ENCODE measurements at places on chromosomes 1 and 21.

- peak; percentile 64 for DNase-seq
These were observed 146.0 kb downstream of the RERE start for GRCh38 chr1:8671306-8671917.

DNA sequence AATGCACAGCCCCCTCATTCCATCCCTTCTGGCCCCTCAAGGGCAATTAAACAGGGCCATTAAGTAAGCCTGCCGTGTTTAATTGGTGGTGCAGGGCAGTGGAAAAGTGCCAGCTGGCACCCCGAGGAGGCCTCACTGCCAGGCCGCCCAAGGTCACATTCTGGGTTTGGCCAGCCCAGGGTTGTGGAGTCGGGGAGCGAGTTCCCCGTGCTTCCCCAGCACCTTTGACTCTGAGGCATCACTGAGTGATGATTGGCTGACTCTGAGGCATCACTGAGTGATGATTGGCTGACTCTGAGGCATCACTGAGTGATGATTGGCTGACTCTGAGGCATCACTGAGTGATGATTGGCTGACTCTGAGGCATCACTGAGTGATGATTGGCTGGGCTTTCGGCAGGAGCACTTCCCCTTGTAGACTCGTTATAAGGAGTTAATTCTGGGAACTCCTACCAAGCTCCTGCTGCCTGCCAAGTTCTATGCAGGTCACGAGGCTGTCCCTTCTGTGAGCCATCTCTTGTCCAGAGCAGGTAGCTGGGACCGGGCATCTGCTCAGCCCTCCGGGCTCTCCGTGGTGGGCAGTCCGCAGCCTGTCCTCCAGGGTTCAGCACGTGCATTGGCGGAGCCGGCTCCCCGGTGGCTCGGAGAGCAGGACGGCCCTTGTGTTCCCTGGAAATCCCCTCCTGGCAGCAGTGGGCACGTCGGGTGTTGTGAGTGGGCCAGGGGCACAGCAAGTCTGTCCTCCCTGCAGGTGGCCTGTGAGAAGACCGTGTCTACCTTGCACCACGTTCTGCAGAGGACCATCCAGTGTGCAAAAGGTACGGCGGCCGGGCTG is 20.9 kb downstream of the CSTB start:
- no peak for DNase-seq

DNA sequence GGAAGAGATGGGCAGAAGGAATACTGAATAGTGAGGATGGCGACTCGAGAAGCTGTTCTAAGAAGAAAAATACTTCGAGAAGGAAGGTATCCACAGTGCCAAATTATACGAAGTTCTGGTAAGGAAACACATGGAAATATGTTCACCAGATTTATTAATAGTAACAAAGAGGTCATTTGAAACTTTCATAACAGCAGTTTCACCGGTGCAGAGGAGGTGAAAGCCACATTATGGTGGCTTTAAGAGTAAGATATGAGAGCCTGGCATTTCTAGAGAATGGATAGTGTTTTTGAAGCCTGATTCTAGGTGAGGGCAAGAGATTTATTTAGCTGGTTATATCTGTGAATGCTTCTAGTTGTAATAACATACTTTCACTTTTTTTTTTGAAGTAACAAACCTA is 56.2 kb downstream of the DPYD start:
- DNase-seq, result no peak

DNA sequence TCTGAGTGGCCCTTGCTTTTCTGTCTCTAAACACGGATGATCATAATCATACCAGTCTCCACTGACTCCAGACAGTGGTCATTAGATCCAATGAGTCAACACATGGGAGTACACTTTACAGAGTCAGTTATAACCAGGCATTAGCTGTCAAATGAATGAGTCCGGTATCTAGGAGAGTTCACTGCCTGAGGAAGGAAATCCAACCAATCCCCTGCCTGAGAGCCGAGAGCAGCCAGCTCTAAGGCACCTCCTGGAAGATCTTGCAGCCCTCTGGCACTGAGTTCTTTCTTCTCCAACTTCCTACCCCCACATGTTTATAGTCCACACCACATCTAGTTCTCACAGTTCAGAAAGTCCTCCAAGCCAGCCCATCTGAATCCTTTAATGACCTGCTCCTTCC is 29.4 kb upstream of the RBM15 start:
- DNase-seq, result peak; percentile 79

GRCh38 chr1:213122514-213122929 is 71.5 kb downstream of the RPS6KC1 start:
- DNase-seq, result peak; percentile 60

- no peak for DNase-seq
These were observed 190.1 kb downstream of the HIVEP3 start for GRCh38 chr1:41728403-41729202.

- DNase-seq, result no peak
These were observed 358.4 kb downstream of the NTNG1 start for GRCh38 chr1:107499139-107499744.

GRCh38 chr21:42784896-42785451 is 94.4 kb downstream of the WDR4 start:
- no peak for DNase-seq

DNA sequence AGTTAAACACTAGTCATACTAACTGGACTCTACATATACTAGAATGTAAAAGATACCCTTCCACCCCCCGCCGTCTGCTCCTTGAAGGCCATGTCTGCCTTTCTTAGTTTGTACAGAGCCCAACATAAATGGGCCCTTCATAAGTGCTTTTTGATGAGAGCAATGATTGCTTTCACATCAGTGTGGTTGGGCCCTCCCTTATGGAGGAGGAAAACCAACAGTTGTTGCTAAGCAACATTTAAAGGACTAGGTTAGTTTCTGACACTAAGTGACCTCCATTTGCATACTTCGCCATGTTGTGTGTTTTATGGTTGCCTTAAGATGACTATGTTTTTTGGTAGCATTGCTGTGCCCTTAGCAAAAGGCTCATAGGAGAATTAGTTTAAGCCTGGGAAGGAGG is 182.0 kb upstream of the SGIP1 start:
- peak; percentile 40 for DNase-seq

GRCh38 chr1:7009741-7010525 is 224.7 kb downstream of the CAMTA1 start:
- no peak for DNase-seq

DNA sequence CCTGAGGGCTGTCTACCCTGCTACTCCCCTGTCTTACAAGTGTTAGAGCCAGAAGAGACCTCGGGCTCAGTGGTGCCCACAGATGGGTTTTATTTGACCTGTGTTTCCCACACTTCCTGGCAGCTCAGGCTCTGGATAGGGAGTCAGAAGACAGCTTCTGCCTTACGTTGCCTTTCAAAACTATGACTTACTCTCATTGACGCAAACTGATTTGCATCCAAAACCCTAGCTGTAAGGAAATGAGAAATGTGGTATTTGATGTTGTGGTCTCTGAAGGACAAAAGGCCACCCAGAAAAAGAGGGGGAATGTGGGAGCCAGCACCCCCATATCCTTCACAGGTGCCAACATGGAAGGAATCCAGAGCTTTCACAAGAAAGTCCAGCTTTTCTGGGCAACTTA is 180.2 kb downstream of the ATG4C start:
- no peak for DNase-seq

DNA sequence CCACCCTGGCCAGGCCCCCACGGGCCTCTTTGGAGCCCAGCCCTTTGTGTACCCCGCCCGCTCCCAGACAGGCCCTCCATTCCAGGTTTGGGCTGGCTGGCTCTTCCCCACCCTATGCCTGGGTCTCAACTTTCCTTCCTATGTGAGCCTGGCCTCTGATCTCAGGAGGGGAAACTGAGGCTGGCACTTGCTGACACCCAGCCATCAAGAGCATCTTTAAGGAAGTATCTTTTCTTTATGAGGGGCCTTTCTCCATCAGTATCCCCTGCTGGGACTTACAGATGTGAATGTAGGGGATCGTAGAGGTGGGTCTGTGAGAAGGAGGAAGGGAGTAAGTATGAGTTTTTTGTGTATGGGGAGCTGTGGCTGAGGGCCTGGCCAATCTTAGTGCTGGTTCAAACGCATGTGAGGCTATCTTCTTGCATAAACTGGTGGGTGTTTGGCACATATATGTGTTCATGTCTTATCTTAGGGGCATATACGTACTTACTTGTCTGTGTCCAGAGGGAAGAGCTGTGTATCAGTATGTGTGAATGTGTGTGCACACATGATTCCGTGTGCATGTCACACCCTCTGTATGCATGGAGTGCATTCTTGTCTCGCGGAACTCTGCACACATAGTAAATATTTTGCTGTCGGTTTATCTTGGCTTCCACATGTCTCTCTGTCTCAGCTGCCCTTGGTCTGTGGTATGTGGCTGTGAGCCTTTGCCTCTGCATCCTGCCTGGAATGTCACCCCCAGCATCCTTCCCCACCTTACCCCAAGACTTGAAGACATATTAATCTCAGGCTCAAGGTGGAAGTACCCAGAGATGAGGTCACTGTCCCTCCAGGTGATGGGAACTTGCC is 5.4 kb downstream of the NECTIN4 start:
- no peak for DNase-seq

- DNase-seq, result no peak
These were observed 257.5 kb downstream of the BARHL2 start for GRCh38 chr1:90459570-90459969.

DNA sequence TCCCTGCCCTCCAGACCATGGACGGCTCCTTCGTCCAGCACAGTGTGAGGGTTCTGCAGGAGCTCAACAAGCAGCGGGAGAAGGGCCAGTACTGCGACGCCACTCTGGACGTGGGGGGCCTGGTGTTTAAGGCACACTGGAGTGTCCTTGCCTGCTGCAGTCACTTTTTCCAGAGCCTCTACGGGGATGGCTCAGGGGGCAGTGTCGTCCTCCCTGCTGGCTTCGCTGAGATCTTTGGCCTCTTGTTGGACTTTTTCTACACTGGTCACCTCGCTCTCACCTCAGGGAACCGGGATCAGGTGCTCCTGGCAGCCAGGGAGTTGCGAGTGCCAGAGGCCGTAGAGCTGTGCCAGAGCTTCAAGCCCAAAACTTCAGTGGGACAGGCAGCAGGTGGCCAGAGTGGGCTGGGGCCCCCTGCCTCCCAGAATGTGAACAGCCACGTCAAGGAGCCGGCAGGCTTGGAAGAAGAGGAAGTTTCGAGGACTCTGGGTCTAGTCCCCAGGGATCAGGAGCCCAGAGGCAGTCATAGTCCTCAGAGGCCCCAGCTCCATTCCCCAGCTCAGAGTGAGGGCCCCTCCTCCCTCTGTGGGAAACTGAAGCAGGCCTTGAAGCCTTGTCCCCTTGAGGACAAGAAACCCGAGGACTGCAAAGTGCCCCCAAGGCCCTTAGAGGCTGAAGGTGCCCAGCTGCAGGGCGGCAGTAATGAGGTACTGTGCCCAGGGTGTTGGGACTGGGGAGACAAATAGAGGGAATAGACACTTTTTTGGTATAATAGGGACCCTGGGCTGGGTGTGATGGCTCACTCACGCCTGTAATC is 1.0 kb downstream of the ZBTB48 start:
- DNase-seq, result no peak

- no peak for DNase-seq
These were observed 5.0 kb downstream of the RUNX1 start for GRCh38 chr21:35044128-35044527.

DNA sequence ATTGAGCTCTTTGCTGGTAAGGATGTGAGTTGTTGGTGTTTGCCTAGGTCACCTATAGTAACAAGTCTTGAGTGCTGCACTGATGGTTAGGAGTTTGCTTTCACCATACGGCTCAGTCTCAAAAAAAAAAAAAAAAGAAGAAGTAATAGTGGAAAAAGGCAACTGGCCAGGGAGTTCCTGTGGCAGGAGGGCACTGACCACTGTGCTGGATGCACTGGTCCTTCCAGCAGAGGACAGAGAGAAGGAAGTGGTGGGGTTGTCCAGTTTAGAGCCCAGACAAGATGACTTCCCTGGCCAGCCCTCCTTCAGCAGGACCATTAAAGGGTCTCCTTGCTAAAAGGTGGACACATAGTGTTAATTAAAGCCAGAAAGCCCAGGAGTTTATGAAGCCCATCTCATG is 11.9 kb upstream of the PTCH2 start:
- DNase-seq, result no peak

GRCh38 chr1:228339059-228339704 is 67.5 kb downstream of the TRIM11 start:
- no peak for DNase-seq

GRCh38 chr1:66217021-66217420 is 316.9 kb upstream of the SGIP1 start:
- DNase-seq, result peak; percentile 81

- DNase-seq, result no peak
These were observed 1356.6 kb upstream of the ADGRL2 start for GRCh38 chr1:80444171-80444570.

DNA sequence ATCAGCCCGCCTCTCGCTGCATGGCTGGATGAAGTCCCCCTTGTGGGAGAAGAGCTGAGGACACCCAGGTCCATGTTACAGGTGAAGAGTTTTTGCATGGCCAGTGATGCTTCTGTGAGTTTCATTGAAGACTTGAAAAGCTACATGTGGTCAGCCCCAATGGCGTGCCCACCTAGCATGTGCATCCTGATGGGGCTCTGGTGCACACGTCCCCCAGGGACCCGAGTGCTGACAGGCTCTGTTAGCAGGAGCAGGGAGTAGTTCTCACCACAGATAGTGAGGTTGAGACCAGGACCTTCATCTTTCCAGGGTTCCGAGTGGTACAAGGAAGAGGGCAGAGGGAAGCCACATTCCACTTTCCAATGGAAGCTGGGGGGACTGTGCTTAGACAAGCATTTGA is 184.8 kb upstream of the C1orf174 start:
- DNase-seq, result no peak

DNA sequence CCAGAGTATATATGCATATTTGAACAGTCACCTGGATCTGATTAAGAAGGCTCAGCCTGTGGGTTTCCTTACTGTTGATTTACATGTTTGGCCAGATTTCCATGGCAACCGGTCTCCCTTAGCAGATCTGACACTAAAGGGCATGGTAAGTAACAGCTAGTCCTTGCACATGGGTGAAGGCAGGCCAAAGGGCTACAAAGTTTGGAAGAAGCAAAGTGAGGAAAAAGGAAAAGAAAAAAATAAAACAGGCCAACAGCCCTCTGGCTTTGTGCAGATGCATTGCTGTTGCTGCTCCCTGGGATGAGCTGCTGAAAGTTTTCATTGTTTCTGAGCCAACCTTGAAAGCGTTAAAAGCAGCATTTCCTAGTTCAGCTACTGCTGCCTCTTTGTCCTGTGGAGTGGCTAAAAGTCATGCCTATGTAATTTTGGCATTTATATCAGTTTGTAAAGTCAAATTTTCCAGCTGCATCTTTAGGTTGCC is 176.5 kb upstream of the HOOK1 start:
- peak; percentile 87 for DNase-seq

DNA sequence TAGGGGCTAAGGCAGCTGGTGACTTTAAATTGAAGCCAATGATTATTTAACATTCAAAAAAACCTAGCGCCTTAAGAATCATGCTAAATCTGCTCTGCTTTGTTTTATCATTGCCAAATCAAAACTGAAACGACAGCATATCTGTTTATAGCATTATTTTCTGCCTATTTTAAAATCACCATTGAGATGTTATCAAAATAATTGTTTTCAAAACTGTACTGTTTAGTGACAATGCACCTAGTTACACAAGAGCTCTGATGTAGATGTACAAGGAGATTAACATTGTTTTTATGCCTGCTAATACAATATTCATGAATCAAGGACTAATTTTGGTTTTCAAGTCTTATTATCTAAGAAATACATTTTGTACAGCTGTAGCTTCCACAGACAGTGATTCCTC is 1521.3 kb downstream of the AMY1C start:
- DNase-seq, result no peak

All from M059J (cell line).